Smooth muscle cell of the brain vasculature (primary cell): ENCODE measurements at places on chromosomes 4 and X.

DNA sequence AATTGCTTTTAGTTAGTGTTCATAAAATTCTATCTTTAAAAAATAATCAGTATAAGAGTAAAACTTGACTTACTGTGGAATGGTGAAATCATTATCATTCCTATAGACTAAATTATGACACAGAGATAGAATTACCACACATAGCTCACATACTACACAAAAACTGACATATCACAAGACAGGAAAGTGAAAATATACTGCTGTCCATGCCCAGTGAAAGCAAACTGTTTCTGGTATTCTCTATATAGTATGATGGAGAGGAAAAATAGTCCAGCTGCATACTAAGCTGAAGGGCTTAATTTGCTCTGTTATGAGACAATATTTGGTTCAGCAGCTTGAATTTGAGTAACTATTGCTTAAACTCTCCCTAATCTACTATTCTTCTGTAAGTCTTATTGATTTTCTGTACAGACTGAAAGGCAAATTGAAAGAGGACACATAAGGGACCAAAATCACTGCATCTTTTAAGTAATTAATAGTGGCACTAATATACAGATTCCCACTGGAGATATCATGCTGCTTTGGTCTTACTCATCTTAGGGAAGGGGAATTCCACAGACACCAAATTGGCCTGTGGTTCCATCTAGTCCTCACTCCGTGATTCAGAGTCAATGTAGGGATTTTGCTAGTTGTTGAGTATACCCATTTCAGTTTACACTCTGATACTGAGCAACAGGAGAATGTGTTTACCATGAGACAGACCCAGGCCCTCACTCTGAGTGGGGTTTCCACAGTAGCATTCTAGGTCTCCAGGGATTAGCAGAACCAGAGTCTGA lies 47.4 kb upstream of the AGA start:
- DNase-seq: no peak

DNA sequence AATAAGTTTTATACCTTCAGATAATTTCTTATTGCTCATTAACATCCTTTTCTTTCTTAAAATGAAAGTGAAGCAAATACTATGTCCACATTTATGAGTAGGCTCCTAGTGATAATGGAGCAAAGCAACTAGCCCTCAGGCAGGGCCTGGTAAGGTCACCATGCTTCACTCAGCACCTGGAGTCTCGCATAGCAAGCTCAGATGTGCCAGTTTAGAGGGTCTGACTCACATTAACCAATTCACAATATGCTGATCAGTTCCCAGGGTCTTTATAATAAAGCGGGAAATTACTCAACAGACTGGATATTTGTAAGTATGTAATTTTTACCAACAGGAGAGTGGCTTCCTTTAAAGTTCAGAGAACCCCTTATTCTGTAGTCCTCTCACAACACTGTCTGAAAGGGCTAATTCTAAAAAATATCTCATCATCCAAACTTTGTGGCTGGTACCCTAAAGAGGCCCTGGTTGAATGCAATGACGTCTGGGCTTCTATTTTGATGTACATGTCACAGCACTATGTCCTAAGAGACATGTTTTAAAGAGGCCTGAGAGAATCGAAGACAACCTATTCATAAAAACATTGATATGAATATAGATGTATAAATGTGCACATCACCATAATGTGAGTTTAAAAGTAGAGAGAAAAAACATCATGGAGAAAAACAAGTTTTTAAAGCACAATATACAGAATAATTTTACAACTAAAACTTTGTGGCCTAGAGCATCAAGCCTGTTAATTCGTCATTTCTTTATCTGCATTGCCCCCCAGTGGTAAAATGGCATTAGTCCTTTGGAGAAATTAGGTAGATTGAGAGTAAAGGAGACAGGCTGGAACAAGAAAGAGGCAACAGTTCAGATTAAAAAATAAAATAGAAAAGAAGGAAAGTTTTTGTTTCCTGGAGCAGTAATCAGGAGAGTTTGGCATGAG lies 44.3 kb downstream of the IL21 start:
- DNase-seq: no peak

GRCh38 chr4:108953941-108954340 lies 191.1 kb upstream of the ETNPPL start:
- no peak for DNase-seq

DNA sequence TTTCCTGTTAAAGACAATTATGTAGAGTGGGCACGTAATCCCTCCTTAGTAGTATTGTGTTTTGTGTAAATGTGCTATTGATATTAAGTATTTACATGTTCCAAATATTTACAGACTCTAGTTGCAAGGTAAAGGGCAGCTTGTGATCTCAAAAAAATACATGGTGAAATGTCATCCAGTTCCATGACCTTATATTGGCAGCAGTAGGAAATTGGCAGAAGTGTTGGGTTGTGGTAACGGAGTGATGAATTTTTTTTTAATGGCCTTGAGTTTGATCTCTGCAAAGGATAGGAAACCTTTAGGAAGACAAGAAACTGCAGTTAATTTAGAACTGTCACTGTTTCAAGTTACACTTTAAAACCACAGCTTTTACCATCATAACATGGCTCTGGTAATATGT lies 74.3 kb downstream of the NPNT start:
- DNase-seq: no peak

DNA sequence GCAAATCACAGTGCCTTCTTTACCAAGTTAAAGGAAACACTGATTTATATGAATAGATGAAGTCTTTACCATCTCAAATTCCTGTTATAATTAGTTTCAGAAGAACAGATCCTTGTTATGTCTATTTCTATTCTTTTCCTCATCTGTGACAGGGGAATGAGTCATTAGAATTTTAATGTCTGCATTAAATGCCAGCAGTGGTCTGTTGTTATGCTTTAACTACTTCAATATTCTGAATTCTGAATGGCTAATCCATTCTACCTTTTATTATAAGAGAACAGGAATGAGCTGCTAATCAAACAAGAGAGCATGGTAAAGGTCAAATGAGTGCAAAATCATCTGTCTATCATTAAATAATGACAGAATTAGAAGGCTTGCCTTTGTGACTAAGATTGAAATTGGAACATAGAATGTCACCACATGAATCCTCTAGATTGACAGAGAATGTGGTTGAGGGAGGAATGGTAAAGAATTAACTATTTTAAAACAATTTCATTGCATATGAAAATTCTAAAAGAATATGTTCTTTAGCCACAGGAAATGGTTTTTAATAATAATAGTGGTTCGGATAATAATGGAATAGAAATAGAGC lies 935.5 kb downstream of the ADGRL3 start:
- DNase-seq: no peak

GRCh38 chr4:115145393-115146160 lies 32.2 kb upstream of the NDST4 start:
- no peak for DNase-seq

GRCh38 chr4:185280608-185281007 lies 71.2 kb downstream of the SNX25 start:
- no peak for DNase-seq

GRCh38 chrX:54181202-54181953 lies 1.7 kb downstream of the FAM120C start:
- DNase-seq: no peak

- peak; percentile 26 for DNase-seq
These were observed 22.7 kb downstream of the MAP9 start for GRCh38 chr4:155353923-155354540.

DNA sequence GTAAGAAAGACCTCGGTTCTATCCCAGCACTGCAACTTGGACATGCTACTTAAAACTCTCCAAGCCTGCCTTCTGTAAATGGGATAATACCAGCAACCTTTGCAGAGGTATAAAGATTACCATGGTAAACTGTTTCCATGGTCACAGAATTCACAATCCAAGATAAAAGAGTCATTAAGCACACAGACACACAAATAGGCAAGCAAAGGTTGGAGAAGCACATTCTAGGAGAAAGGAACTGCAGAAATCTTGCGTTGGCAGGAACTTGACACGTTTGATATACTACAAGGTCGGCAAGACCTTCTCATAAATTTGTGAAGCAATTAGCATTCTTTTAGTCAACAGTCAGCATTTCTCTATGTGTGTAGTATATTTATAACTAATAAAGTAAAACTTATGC lies 12.3 kb upstream of the CHRNA9 start:
- DNase-seq: no peak

- no peak for DNase-seq
These were observed at the start of gene ARHGAP4 for GRCh38 chrX:153925739-153926551. ARHGAP4 (minus strand) TSS chrX:153926264; CDS start chrX:153926202, 62 bp downstream.

DNA sequence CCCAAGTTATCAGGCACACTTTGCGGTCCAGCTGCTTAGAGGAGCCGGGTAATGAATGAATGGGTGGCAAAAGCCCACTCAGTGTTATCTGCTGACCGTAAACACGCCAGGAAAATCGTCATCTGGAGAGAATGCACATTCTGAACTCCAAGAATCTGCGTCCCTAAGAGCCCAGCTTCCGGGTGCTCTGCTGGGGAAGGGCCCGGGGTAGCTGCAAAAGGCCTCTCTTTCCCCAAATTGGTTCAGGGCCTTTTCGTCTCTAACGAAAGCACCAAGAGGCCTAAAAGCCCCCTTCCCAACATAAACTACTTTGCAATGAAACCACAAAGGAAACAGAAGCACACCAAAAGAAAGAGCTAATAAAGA lies 1.6 kb upstream of the SFRP2 start:
- no peak for DNase-seq

- DNase-seq: no peak
These were observed 10.8 kb downstream of the RPS3A start for GRCh38 chr4:151110236-151110635.

DNA sequence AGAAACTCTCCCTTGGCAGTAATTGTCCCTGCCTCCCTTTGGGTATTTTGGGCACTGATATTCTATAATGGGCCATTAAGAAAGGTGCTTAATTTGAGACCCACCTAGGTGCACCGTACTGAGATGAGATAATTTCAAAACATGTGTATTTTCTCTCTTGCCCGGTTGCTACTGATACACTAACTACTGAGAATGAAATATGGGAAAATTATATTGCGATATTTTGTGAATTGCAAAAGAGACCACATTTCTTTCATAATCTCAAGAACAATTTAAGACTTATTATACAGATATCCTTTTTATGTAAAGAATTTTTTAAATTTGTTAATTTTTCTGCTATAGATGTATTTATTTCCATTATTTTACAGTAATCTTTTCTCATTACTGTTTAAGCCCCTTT lies 284.9 kb downstream of the ADGRL3 start:
- no peak for DNase-seq

DNA sequence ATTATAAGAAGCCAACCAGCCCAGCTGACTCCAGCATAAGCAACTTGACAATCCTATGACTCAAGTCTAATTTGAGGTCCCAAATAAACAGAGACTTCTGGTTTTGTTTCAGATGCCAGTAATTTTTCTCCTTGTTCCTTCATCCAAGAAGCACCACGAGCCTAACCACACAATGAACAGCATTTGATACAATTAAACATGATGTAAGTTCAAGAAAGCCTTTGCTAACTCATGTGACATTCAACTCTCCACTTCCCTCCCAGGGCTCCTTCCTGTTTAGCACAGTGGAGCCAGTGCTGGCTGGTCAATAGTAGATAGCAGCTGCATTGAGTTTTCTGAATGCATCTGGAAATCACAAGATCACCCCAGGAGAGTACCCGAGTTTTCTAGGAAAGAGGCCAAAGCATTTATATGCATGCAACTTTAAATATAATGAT lies 206.3 kb downstream of the ARHGAP24 start:
- peak; percentile 63 for DNase-seq

- DNase-seq: no peak
These were observed 17.3 kb downstream of the FNIP2 start for GRCh38 chr4:158786121-158786601.

DNA sequence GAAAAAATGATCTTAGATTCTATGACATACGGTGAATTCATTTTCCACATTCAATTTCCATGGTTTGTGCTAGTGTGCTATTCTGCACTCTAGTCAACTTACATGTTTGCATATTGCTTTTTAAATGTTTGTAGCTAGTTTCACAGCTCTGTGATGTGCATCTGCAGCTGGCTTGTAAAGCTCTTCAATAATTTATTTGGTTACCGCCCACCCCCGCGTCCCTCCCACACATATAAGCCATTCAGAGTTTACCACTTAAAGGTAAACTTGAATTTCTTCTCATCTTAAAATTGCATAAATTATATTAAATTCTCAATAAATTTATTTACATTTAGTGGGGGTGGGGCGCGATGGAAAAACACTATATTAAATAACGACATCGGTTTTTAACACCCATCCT lies 291 bp upstream of the NBDY start:
- no peak for DNase-seq

- no peak for DNase-seq
These were observed 40.3 kb downstream of the HDAC8 start for GRCh38 chrX:72532366-72532765.

DNA sequence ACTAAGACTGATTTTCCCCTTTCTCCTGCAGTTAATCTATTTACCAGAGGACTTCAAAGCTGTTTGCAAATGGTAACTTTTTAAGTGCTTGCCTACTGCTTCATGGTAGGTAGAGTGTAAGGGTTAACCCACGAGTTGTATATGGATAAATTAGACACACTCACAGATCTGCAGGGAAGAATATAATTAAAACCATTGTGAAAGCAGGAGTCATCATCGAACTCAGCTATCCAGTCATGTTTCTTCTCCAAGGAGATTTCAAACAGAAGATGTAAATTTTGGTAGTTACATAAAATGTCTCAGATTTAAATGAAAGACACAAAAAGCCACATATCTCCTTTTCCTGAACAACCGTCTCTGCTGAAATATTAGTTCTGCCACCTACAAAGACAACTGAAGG lies 549 bp upstream of the XG start:
- no peak for DNase-seq

- no peak for DNase-seq
These were observed 26.4 kb downstream of the NOP14 start for GRCh38 chr4:2936773-2937145.

DNA sequence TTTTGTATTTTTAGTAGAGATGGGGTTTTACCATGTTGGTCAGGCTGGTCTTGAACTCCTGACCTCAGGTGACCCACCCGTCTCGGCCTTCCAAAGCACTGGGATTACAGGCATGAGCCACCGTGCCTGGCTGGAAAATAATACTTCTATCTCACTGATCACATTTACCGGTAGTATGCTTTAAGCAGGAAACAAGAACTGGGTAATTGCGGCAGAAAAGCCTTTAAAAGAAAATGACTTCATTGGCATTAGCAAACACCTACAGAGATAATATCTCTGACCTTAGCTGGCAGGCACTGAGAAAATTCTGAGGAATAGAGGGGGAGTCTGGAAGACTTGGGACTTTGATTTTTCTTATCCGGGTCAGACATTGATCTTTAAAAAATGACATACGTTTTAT lies 78.5 kb downstream of the SHROOM3 start:
- no peak for DNase-seq

- no peak for DNase-seq
These were observed 206.4 kb downstream of the LDB2 start for GRCh38 chr4:16692046-16692445.
